Progenitor cell of endocrine pancreas (in vitro differentiated cells): ENCODE measurements at places on chromosomes 2 and 18.

GRCh38 chr18:45662468-45662867 is 47.2 kb downstream of the SLC14A2 start:
- no peak for DNase-seq
- no peaks in the 10 kb centered on the region for H3K36me3 ChIP-seq

GRCh38 chr2:45974762-45975408 is 322.3 kb upstream of the EPAS1 start:
- no peak for DNase-seq
- H3K4me3 ChIP-seq, result no peak overlapping the region
- no peaks in the 10 kb centered on the region for H3K4me1 ChIP-seq
- no peak overlapping the region for H3K27ac ChIP-seq
- no peaks in the 10 kb centered on the region for H3K36me3 ChIP-seq
- H3K27me3 ChIP-seq, result peaks cover 3% of the 10 kb centered on the region

DNA sequence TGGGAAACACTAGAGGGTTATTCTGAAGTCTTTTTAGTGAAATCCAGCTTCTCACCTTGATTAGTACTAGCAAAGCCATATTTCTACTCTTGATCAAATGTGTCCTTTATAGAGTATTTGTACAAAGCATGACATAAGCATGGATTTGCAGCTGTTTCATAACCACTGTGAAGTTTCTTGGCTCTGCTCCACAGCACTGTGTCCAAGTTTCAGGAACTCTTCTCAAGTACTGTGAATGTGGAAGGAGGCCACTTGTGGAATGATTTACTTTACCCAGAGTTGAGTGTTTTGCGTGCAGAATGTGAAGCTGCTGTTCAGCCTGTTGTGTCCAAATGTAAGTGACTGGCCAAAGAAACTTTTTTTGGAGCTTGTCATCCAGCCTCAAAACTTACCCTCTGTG is 16.2 kb upstream of the MAPRE2 start:
- H3K36me3 ChIP-seq, result no peaks in the 10 kb centered on the region
- no peaks in the 10 kb centered on the region for H3K27me3 ChIP-seq
- no peak overlapping the region for H3K4me3 ChIP-seq
- H3K4me1 ChIP-seq, result peaks cover 17% of the 10 kb centered on the region
- no peak overlapping the region for H3K27ac ChIP-seq

GRCh38 chr2:37394263-37394662 is 49.8 kb downstream of the QPCT start:
- H3K27ac ChIP-seq, result no peak overlapping the region
- peaks cover 8% of the 10 kb centered on the region for H3K27me3 ChIP-seq
- no peaks in the 10 kb centered on the region for H3K4me1 ChIP-seq
- no peaks in the 10 kb centered on the region for H3K36me3 ChIP-seq
- H3K4me3 ChIP-seq, result no peak overlapping the region

GRCh38 chr2:125313806-125314205 is 1288.7 kb downstream of the CNTNAP5 start:
- H3K4me1 ChIP-seq, result peaks cover 28% of the 10 kb centered on the region
- peak; percentile 14 for DNase-seq
- H3K36me3 ChIP-seq, result no peaks in the 10 kb centered on the region
- H3K4me3 ChIP-seq, result no peak overlapping the region
- no peak overlapping the region for H3K27ac ChIP-seq
- H3K27me3 ChIP-seq, result no peaks in the 10 kb centered on the region

DNA sequence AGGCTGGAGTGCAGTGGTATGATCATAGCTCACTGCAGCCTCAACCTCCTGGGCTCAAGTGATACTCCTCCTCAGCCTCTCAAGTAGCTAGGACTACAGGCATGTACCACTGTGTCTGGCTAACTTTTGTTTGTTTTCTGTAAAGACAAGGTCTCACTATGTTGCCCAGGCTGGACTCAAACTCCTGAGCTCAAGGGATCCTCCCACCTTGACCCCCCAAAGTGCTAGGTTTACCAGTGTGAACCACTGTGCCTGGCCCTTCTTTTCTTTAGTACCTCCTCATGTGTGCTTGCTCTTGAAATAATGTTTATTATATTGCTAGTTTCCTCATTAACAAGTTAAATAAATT is 19.0 kb upstream of the COBLL1 start:
- no peaks in the 10 kb centered on the region for H3K36me3 ChIP-seq
- H3K4me1 ChIP-seq, result peaks cover 23% of the 10 kb centered on the region
- H3K4me3 ChIP-seq, result no peak overlapping the region
- H3K27ac ChIP-seq, result no peak overlapping the region
- DNase-seq, result no peak

DNA sequence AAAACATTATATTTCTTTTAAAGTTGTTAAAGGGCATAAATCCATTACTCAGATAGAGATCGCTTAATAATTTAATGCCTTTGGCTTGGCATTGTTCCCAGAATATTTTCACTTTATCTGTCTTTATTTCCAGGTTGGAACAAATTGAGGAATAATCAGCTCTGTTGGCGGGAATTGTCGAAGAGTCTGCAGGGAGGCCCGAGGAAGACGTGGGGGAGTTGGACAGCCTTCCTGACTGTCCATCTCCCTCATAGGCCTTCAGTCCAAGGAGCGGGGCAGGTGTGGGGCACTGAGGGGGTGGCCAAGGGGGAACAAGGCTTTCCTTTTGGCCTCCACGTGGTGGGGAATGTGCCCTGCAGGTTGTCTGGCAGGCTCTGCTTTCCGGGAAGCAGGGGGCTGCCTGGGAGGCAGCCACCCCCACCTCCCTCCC is 179.6 kb downstream of the ZBTB7C start:
- no peak overlapping the region for H3K27ac ChIP-seq
- H3K27me3 ChIP-seq, result peaks cover 12% of the 10 kb centered on the region
- peaks cover 2% of the 10 kb centered on the region for H3K4me1 ChIP-seq

GRCh38 chr18:57533006-57533867 is 53.3 kb downstream of the FECH start:
- no peak overlapping the region for H3K4me3 ChIP-seq
- H3K27ac ChIP-seq, result peak overlapping the region; percentile 78
- peaks cover 12% of the 10 kb centered on the region for H3K27me3 ChIP-seq
- H3K4me1 ChIP-seq, result peaks cover 28% of the 10 kb centered on the region

GRCh38 chr2:190036071-190036470 is 26.5 kb downstream of the MSTN start:
- peaks cover 14% of the 10 kb centered on the region for H3K4me1 ChIP-seq
- DNase-seq, result no peak
- no peak overlapping the region for H3K4me3 ChIP-seq
- H3K27me3 ChIP-seq, result no peaks in the 10 kb centered on the region
- no peak overlapping the region for H3K27ac ChIP-seq
